MCF 10A (cell line): ENCODE measurements at places on chromosomes 16 and 17.

GRCh38 chr17:29066606-29067005 is 23.7 kb downstream of the PIPOX start:
- no peak for DNase-seq

DNA sequence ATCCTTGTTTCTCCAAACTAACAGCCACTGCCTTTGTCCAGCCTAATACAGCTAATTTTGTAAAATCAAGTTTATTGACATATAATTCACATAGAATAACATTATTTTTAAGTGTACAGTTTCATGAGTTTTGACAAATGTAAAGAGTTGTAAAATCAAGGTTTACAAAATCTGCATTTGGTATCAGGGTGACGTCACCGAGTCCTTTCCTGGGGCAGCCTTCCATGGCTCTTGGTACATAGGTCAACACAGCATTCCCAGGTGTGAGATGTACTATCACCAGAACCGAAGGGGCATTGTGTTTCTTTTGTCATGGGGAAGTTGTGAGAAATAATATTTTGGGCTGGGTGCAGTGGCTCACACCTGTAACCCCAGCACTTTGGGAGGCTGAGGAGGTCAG is 42.9 kb downstream of the PSMD12 start:
- no peak for DNase-seq

- no peak for DNase-seq
These were observed 2.0 kb downstream of the GPRC5B start for GRCh38 chr16:19882646-19883045.

DNA sequence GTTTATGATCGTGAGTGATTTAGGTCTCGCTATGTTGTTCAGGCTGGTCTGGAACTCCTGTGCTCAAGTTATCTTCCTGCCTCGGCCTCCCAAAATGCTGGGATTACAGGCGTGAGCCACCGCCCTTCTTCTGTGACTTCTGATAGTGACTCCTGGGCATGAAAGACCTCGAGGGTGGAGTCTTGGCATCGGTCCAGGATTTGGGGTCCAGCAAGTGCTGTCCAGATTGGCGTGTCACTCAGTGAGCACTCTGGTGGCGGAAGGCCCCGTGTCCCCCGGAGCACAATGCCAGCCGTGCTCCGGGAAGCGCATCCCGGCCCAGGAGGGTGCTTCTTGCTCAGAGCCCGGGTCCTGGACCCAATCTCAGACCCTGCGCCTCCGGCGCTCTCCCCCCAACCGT is 6.8 kb downstream of the OR1F1 start:
- DNase-seq, result no peak

DNA sequence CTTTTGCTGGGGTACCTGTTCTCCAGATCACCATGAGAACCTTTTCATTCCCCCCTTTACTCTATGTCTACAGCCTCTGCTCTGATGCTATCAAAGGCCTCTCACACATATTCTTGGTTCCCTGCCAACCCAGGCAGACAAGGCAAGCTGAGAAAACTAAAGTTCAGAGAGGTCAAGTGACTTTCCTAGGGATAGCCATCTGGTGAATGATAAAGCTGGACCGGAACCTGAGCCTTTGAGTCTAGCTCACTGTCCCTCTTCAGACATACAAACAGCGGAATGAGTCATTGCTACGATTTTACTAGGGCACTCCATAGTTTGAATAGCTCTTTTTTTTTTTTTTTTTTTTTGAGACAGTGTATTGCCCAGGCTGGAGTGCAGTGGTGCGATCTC is 73.3 kb downstream of the XYLT1 start:
- DNase-seq, result peak; percentile 5

DNA sequence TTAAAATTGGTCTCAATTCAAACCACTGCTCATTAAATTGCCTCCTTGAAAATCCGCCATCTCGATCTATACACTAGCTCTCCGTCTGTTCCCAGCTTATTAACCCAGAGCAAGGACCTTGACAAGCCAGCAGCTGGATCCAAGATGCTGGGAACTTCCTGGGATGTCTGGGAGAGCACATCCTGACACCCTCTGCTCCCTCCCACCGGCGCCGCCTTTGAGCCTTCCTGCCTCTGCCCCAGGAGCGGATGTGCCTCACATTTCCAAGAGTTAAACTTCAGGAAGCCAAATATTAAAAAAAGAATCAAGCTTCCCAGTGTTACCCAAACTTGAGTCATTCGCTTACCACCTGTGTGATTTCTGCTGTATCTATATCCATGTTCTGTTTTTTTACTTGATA is 107.9 kb downstream of the HAPSTR1 start:
- DNase-seq, result no peak

DNA sequence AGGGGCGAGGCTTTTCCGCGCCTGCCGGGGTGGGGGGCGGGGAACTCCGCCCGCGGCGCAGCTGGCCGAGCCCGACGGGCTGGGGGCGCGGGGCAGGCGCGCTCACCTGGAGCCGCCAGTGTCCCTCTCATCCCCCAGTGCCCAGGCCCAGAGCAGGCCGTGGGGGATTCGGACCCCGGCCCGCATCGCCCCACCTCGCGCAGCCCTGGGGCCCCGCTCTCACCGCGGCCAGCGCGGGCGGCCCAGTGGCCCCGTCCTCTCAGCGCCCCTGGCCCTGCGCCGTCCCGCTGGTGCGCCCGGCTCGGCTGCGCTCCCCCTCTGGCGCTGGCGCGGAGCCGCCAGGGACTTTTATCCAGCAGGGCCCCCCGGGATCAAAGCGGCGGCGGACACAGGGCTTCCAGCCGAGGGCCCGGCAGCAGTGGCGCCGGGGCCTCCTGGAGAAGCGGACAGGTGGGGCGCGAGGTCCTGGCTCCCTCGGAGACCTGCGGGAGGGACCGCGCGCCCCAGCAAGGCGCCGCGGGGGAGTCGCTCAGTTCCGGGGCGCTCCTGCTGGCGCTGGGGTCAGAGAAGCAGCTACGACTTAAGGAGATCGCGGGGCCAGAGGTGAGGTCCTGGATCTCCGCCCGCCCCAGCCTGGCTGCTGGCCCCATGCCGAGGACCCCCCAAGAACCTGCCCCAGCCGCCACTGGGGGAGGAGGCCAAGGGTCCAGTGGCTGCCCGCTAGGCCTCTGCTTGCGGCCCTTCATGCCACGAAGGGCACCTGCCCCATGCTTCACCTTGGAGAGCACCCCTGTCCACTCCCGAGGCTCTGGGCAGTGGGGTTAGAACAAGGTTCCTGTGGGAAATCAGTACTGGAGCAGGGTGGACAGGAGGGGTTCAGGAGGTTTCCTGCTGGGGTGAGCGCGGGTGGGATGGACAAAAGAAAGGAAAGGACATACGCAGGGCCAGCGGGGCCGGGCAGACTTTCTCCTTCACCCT is 823 bp upstream of the NOTUM start:
- no peak for DNase-seq

DNA sequence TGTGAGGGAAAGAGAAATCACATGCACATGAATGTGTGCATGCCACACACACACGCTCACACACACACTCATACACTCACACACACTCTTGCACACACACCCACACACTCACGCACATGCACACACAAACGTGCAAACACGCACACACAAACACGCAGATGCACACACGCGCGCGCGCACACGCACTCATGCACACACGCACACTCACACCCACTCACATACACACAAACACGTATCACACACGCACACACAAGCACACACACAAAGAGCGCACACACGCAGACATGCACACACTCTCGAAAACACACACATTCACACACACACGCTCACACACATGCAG is 72.2 kb downstream of the GAS7 start:
- no peak for DNase-seq

- DNase-seq, result no peak
These were observed 8.6 kb downstream of the LRRC59 start for GRCh38 chr17:50388728-50389127.

- no peak for DNase-seq
These were observed 11.6 kb downstream of the ZACN start for GRCh38 chr17:76090517-76091129.

GRCh38 chr17:62791767-62792446 is 16.2 kb downstream of the MARCHF10 start:
- DNase-seq, result peak; percentile 90

DNA sequence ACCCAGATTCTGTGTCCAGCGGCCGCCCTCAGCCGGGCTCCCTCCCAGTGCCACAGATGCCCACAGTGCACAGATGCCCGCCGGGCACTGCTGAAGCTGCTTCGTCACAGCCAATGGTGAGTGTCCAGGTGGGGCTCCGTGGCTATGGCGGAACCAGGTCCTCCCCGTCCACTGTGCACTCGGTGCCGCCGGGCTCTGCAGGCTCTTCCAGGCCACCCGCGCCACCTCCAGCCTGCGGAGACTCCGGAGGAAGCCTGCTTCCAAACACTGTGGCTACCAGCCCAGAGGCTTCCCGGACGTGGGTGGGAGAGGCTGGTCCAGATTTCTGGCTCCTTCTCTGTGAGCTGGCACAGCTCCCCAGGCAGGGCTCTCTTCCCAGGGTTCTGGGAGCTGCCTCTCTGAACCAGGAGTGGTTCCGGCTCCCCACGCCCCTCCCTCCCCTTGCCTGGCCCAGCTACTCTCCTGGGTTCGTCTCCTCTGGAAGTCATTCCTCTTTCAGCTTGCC is 2.8 kb upstream of the PYCR1 start:
- no peak for DNase-seq

DNA sequence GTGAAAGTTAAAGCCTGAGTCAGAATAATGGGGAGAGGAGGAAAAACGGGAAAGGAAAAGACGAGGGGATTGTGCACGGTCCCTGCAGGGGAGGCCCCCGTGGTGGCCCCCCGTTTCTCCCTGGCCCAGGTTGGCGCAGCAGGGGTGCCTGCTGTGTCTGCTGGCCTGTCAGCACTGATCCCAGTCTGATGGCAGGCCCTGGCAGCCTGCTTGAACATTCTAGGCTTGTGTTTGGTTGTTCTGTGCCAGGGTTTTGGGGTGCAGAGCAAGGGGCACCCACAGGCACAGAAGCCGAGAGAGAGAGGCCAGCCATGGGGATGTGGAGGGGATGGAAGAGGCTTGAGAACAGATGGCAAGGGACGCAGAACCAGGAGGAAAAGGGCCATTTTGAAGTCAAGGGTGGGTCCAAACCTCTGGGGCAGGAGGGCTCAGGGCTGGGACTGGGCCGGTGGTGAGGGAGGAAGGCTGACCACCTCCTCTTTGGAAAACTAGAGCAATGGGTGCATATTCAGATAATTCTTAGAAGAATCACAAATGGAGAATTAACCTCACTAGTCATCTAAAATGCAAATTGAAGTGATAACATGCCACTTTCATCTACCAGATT is 35.9 kb downstream of the TBX4 start:
- no peak for DNase-seq

- no peak for DNase-seq
These were observed 22.0 kb downstream of the EARS2 start for GRCh38 chr16:23534868-23535860.

GRCh38 chr17:3474212-3474611 is 1.6 kb upstream of the ASPA start:
- no peak for DNase-seq

DNA sequence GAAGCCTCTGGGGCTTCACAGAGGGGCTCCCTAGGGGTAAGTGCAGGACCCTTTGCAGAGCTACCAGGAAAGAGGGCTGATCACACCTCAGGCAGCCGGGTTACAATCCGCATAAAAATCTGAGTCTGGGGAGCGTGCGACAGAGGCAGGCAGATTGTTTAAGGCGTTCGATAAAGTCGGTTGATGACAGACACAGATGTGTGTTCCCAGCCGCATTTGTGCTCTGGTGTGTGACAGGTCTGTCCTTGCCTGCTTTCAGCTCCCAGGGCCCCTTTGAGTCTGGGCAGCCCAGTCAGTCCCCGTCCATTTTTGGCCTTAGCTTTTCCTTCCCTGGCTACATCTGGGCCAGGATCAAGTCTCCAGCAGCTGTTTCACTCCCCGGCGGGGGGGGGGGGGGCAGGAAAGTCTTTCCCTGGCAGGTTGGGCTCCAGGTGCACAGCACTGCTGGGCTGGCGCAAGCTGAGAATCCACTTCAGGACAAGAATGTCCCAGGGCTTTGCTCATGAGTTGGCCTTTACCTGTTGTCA is 1.3 kb upstream of the ZACN start:
- no peak for DNase-seq

- peak; percentile 70 for DNase-seq
These were observed 46.3 kb downstream of the PRKCA start for GRCh38 chr17:66348584-66349165.

GRCh38 chr16:1731603-1732002 is 25.6 kb downstream of the MAPK8IP3 start:
- no peak for DNase-seq

- no peak for DNase-seq
These were observed 849 bp upstream of the SULT1A1 start for GRCh38 chr16:28610595-28611191.

GRCh38 chr17:6936370-6937028 is 59.4 kb upstream of the ALOX12 start:
- no peak for DNase-seq

DNA sequence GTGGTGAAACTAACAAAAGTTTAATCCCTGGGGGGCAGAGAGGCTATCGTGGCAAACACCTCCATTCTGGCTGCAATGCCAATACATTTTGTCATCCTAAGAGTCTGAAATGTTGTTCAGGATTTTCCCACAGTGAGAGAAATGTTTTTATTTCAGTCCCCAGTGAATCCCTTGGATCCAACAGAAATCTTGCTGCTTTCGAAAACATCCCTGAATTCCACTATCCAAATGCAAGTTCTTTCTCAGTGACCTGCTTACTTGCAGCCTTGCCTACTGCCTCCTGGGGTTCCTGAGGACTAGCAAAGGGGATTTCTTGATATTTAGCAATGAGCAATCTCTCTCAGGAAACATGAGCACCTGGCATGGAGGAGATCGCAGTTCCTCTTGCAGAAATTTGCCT is 202.1 kb upstream of the IRX3 start:
- DNase-seq, result no peak

GRCh38 chr17:31369266-31369665 is 22.2 kb upstream of the RAB11FIP4 start:
- DNase-seq, result no peak

GRCh38 chr17:9669551-9670008 is 24.3 kb downstream of the USP43 start:
- DNase-seq, result peak; percentile 6

DNA sequence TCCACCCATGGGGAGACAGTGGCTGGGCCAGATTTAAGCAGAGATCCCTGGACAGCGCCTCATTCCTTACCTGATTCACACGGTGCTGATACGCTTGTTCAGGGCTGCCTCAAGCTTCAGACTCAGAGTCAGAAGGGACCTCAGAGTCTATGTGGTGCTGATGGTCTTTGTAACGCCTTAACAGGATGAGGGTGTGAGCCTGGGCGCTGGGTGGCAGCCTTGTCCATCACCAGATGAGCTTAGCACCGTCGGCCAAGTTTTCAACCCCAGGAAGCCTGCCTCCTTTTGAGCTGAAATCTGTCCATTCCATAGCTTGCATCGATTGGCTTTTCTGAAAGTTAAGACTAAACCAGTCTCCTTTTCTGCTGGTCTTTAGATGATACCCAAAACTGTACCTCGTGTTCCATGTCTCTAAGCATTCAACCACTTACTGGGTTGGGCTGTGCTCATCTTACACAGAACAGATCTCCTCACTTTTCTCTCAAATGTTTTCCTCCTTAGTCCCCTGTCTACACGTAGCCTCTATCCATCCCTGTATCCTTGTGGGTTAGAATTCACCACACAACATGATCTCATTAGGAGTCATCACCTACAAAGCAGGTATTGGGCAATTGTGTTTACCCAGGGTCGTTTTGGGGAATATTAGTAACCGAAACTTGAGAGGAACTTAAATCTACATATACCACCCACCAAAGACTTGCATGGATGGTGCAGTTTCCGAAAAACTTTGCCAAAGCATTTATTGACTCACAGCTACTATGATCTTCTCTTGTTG is 573.4 kb downstream of the CDH13 start:
- peak; percentile 59 for DNase-seq

GRCh38 chr17:38800237-38800760 is 943 bp upstream of the PIP4K2B start:
- no peak for DNase-seq

- no peak for DNase-seq
These were observed 91.6 kb upstream of the DNAH9 start for GRCh38 chr17:11506635-11507034.
